ENCODE measurements at places on chromosomes 12 and 14. TPM values are rescaled to one million over a fixed set of nuclear protein-coding genes. Genes with fewer than 3 reads are reported as not detected.

The SPX gene
- polyA plus RNA-seq: 0.63 TPM

The TXNRD1 gene
- polyA plus RNA-seq: 35.8 TPM

The CHURC1 gene
- 176 TPM for polyA plus RNA-seq

The KRT78 gene
- not detected for polyA plus RNA-seq

The EML1 gene
- not detected for polyA plus RNA-seq

The TCL1B gene
- not detected for polyA plus RNA-seq

The ZFC3H1 gene
- polyA plus RNA-seq: 15.0 TPM

The SPRYD4 gene
- 1.5 TPM for polyA plus RNA-seq

The MYH6 gene
- not detected for polyA plus RNA-seq
